ENCODE measurements at places on chromosomes 6 and 20.

DNA sequence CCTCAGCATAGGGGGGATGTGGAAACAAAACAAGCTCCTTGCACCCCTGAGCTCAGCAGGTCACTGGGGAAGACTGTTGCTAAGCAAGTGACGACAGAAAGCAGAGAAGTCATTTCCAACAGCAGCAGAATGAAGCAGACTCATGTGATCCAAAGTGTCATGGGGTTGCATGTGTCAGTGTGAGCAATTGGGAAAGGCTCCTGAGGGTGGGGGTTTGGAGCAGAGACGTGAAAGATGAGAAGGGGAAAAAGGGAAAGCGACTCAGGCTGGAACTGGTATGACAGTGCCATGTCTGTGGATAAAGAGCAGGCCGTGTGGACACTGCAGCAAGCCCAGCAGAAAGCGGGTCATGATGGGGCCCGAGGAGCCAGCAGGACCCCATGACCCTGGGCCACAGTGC lies 363.9 kb downstream of the PREX1 start:
- DNase-seq = no peak

DNA sequence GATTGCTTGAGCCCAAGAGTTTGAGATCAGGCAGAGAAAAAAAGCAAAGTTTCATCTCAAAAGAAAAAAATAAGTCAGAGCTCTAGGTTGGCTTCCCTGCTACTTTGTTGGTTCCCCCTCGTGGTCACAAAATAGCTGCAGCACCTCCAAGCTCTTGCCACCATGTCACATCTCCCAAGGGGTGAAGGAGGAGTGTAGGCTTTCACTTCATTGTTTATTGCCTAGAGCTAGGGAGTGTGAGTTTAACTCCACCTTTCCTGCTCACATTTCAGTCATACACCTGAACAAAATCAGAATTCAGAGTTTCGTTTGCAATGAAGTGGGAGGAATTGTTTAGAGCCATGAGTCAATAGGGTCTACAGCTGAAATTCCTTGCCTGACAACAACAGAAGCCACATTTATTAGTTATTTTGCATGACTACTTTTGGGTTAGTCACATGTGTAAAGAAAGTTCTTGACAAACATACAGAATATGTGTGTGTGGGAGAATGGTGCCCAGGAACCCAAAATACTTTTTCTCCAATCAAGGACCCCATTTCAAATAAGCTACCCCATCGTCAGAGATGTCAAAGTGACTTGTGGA lies 56.2 kb upstream of the UFL1 start:
- no peak for DNase-seq

GRCh38 chr20:44143936-44144335 lies 43.1 kb downstream of the JPH2 start:
- DNase-seq = no peak

DNA sequence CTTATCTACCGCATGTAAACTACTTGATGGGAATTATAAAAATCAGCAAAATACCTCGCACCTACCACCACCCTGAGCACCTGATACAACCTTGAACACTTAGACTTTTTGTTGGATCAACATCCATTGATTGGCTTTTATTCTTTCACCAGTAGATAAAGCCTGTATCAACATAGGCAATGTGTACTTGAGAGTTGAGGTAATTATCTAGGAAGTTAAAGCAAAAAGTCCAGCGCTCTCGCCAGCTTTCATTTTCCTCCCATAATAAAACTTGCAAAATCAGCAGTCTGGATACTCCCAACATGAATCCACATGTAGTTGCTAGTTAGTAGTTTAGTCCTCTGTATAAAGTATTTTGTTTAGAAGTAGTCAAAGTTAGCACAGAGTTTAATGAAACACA lies 132.0 kb upstream of the PRDM1 start:
- DNase-seq = no peak

DNA sequence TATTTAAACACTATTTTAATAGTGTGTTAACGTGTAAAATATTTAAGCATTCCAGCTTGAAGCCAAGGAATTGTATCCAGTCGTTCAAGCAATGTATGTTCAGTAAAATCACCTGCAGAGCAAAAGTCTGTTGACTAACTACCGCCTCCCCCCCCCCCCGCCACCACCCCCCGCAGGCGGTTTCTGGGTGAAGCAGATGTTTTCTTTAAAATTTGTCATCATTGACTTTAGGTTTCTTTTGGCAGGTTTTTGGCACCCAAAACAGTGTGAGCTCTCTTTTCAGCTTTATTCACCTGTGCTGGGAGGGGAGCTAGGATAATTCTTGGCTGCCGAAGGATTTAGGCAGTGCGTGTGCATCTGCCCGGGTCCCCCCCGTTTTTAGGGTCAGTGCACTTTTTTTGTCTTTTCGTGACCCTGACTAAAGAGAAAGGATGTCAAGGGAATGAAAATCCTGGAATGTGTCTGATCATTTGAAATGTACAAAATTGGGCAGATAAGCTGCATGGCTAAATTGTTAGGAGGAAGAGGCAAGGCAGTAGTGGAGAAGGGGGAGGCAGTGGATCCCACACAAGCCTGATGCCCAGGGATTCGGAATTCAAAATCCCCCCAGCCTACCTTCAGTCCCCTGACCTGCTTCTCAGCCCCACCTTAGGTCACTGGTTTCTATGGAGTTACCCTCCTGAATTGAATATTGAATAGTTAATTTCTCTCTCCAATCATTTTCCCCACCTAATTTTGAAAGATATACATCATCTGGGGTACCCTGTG lies 1.1 kb downstream of the EDN1 start:
- no peak for DNase-seq

DNA sequence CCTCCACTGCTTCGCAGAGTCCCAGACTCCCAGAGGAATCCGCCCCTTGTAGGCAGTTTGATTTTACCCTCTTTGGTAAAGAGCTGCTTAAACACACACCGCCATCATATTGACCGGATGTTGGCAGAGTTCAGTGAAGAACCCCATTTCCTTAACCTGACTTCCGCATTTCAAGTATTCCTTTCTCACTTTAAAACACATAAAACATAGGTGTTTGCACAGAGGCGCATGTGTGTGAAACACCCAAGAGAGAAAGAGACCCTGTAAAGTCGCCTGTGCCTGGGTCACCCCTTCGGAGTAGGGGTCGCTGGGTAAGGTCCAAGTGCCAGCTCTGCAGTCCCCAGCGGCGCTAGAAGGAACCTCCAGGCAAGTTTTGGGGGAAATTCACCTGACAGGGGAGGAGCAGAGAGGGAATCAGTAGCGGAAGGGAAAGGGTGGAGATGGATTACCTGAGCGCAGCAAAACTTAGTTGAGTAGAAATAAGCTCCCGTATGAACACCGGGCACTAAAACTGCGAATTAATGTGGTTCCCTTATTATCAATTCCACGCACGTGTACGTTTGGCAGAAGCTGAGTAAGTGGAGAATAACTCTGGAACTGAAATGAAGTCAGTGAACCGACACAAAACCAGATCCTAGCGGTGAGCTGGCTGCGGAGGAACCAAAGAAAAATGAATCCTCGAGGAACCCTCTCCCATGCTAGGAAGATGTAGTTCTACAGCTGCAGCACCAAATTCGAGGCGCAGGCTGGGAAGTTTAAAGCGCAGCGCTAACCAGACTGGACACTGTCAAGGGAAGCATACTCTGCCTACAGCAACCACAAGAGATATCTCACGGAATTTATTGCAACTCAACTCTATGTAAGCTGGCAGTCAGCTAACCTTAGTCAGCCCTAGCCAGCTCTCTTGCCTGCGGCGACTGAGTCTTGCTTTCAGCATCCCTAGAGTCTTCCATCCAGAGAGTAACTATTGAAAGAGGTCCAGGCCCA lies 3.5 kb upstream of the HTR1B start:
- no peak for DNase-seq

DNA sequence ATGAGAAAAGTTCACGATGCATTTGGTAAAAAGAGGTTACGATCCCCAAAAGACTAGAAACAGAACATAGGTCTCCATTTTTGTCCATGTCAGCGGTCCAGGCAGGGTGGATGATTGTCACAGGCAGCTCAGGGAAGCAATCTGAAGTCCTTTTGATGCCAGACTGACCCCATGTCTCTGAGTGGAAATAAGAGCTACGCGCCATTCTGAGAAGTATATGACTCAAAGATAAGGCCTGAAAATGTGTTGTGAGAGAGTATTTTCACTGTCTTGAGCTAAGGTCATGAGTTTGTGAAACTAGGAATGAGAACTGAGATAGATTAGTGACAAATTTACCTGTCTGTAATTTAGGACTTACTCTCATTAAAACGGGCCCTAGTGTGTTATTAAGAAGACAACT lies 69.5 kb downstream of the LYRM4 start:
- no peak for DNase-seq

- DNase-seq = no peak
Observed at GRCh38 chr6:85465762-85466161, 15.9 kb downstream of the NT5E start.

DNA sequence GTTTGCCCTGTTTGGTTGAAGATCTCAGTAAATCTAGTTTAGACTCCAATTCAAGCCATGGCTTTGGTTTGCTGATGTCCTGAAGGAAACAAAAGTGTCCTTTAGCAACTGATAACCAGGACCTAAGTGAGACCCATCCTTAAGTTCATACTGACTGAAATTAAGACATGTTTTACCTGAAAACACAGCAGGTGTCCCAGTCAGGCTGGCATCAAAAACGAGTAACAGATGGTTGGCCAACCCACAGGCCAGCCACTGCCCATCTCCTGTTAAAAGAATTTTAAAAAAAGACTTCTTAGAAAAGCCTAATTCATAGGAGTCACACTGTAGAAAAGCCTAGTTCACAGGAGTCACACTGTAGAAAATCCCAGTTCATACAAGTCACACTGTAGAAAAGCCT lies 58.3 kb downstream of the WDR27 start:
- DNase-seq = no peak

GRCh38 chr20:34747479-34747878 lies 43.3 kb downstream of the TP53INP2 start:
- DNase-seq = no peak

GRCh38 chr6:20687494-20687893 lies 153.2 kb downstream of the CDKAL1 start:
- no peak for DNase-seq

DNA sequence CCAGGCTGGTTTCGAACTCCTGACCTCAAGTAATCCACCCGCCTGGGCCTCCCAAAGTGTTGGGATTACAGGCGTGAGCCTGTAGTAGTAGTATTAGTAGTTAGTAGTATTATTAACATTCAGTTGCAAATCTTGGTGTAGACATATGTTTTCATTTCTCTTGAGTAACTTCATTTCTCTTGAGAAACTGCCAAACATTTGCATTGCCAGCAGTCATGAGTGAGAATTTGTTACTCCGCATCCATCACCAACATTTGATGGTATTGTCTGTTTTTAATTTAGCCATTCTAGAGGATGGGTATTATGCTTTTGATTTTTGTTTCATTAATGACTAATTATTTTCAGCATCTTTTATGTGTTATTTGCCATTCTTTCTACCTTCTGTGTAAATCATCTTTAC lies 1.5 kb upstream of the ERVFRD-1 start:
- DNase-seq = no peak

DNA sequence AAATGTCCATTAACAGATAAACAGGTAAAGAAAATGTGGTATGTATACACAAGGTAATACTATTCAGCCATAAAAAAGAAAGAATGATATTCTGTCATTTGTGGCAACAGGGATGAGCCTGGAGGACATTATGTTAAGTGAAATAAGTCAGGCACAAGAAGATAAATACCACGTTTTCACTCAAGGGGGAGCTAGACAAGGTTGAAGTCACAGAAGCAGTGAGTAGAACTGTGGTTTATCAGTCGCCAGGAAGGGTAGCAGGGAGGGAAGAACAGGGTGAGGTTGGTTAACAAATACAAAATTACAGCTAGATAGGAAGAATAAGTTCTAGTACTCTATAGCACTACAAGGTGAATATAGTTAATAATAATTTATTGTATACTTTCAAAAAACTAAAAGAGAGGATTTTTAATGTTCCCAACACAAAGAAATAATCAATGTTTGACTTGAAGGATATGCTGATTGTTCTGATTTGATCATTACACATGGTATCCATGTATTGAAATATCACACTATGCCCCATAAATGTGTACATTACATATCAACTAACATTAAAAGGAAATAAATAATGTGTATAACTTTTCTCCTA lies 21.1 kb downstream of the RTN4IP1 start:
- DNase-seq = no peak

- DNase-seq = no peak
Observed at GRCh38 chr6:150676772-150677171, 77.1 kb downstream of the PLEKHG1 start.

DNA sequence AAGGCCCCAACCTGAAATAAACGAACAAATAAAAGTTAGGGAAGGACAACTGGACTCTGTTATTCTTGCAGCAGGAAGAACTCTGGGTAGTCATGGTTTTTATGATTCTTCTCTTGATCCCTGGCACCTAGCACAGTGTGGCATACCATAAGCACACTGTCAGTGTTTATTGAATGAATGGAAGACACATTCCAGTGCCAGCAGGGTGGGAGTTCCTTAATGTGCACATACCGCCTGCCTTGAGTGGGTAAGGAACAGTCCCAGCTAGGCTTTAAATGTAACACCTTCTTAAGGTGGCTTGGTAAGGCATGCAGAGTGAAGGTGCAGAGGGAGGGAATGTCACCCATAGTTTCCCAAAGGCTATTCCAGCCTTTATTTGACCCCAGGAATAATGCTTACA lies 162.9 kb upstream of the CEP162 start:
- DNase-seq = no peak

DNA sequence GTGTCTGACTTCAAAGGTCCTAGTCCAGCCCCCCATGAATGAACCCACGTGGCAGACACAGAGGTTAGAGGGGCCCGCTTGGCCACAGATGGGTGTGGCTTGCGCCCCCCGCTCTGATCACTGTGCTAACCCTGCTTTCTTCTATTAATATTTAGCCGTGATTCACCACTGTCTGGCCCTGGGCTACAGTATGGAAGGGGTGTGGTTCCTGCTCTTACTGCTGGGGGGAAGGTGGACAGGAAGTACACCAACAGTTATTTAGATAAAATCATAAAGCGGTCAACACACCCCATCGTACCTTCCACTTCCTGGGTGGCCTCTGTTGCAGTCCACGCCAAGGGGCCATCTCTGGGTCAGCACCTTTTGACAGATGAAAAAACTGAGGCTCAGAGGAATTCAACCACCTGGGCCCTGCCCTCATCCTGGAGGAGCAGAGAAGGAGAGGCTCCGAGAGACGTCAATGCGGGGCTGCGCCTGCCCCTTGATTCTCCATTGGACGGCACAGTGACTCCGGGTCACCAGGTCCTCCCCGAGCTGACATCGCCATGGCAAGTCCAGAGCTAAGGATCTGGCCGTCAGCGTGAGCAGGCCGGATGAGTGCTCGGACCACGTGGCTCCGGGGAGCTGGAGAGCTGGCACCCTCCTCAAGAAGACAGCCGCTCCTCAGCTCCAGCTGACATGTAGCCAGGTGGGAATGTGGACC lies 206.3 kb downstream of the PREX1 start:
- DNase-seq = no peak
